ENCODE measurements at places on chromosomes 1 and 21.

- no peak for DNase-seq
These were observed 102.6 kb downstream of the CYYR1 start for GRCh38 chr21:26470351-26471098.

GRCh38 chr1:49026230-49026811 is 249.6 kb upstream of the BEND5 start:
- no peak for DNase-seq

- DNase-seq = no peak
These were observed 26.4 kb upstream of the RUNX1 start for GRCh38 chr21:35075546-35075945.

DNA sequence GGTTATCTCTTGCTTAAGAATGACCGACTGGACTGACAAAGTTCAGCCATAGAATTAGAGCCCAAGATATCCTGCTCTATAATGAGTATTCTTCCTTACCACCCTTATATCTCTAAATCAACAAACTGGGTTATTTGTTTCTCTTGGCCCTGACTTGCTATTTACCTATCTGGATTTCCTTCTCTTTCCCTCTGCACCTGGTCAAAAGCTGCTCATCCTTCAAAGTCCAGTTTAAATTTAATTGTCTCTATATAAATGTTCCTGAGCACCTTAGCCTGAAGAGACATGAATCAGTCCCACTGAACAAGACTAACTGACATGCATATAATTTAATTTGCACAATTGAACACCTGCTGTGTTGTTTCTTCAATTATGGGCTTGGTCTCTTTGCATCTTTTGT is 127.1 kb upstream of the KCNJ15 start:
- no peak for DNase-seq

GRCh38 chr1:234230414-234230862 is 142.8 kb upstream of the COA6 start:
- no peak for DNase-seq

GRCh38 chr1:205449254-205449749 is 6.5 kb downstream of the BLACAT1 start:
- no peak for DNase-seq

DNA sequence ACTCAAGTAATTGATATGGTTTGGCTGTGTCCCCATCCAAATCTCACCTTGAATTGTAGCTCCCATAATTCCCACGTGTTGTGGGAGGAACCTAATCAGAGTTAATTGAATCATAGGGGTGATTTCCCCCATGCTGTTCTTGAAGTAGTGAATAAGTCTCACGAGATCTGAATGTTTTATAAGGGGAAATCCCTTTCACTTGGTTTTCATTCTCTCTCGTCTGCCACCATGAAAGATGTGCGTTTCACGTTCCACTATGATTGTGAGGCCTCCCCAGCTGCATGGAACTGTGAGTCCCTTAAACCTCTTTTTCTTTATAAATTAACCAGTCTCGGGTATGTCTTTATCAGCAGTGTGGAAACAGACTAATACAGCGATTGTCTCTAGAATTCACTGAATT is 135.4 kb downstream of the BACH1 start:
- DNase-seq = no peak

GRCh38 chr1:82934074-82934473 is 1064.9 kb downstream of the TTLL7 start:
- no peak for DNase-seq

- no peak for DNase-seq
These were observed 84.7 kb upstream of the LYPLAL1 start for GRCh38 chr1:219088778-219089557.

DNA sequence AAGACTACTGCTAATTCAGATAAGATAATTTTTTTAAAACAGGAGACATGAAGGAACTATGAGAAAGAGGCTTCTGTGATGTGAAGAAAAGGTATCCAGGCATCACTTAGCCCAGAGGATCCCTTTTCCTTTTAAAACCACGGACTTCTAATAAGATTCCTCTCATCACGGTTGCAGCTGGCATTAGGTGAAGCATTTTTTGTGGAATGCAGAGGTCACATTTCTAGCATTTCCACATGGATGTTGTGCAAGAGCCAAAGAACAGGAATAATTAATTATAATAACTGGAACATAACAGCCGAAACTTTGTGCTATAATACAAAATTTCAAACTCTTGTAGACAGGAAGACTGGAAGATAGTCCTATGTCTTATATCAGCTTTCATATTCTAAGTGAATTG is 27.6 kb downstream of the CYP2J2 start:
- DNase-seq = no peak

DNA sequence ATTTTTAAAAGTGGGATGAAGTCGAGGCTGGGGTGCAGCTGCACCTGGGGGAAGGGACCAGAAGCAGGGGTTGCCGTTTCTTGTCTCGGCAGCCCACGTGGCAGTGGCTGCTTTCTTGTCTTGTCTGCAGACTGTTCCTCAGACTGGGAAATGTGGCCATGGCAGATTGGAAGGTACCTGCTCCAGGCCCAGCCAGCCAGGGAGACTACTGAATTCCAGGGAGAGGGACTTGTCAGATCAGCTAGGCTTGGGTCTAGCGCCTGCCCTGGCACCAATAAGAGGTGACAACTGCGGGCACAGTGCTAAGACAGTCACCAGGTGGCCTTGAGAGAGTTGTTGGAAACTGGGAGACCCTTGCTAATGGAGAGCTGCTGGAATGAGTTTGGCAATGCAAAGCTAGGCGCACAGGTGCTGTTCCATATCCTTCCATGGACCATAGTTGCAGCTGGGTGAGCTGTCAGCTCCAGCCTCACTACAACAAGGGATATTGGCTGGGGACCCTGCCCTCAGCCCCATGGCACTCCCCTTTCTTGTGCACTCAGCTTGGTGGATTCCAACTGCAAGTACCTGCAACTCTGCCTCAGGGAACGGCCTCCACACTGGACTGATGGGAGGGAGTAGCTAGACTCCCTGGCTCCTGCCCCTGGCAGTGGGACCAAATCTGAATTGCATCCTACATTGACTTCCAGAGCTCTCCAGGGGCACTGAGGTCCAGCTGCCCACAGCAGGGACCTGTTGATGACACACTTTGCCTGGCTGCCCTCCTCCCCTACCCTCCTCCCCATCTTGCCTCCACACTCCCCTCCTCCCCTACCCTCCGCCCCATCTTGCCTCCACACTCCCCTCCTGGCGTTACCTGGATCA is 9.9 kb upstream of the IL22RA1 start:
- DNase-seq = no peak

DNA sequence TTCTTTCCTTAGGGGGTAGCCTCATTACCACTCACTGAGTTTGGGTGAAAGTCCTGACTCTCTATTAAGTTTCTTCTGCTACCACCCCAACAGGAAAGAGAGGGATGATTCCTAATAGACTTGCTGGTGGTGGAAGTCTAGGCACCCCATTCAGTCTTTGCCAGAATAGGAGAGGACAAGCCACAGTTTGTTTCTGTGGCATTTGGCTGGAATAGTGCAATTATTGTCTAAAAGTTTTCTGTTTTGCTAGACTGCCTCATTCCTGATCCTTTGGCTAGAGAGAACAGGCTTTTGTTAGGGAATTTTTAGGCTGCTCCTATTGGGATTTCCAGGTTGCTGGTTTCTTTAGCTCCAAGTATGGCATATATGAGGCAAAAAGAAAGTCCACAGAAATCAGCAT is 9.9 kb upstream of the HJV start:
- DNase-seq = no peak

DNA sequence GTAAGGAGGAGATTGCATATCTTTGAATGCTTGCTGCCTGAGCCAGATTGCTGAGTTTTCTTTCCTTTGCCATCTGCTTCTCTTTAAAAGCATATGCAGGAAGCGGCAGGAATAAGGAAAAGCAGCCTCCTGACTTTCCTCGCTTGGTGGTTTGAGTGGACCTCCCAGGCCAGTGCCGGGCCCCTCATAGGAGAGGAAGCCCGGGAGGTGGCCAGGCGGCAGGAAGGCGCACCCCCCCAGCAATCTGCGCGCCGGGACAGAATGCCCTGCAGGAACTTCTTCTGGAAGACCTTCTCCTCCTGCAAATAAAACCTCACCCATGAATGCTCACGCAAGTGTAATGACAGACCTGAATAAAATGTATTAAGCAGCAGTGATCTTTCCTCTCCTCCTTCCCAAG is 1.5 kb downstream of the CORT start:
- no peak for DNase-seq

DNA sequence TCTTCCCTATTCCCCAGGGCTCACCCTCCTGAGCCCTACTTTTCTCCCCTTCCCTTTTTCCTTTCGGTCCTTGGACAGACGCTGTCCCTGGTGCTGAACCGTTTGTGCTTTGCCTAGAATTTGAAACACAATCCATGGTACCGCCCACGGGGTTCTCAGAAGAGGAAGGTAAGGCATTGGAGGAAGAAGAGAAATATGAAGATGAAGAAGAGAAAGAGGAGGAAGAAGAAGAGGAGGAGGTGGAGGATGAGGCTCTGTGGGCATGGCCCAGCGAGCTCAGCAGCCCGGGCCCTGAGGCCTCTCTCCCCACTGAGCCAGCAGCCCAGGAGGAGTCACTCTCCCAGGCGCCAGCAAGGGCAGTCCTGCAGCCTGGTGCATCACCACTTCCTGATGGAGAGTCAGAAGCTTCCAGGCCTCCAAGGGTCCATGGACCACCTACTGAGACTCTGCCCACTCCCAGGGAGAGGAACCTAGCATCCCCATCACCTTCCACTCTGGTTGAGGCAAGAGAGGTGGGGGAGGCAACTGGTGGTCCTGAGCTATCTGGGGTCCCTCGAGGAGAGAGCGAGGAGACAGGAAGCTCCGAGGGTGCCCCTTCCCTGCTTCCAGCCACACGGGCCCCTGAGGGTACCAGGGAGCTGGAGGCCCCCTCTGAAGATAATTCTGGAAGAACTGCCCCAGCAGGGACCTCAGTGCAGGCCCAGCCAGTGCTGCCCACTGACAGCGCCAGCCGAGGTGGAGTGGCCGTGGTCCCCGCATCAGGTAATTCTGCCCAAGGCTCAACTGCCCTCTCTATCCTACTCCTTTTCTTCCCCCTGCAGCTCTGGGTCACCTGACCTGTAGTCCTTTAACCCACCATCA is 10.4 kb downstream of the BCAN start:
- no peak for DNase-seq

- DNase-seq = peak; percentile 62
These were observed 43.7 kb downstream of the KIF21B start for GRCh38 chr1:200979574-200980451.

DNA sequence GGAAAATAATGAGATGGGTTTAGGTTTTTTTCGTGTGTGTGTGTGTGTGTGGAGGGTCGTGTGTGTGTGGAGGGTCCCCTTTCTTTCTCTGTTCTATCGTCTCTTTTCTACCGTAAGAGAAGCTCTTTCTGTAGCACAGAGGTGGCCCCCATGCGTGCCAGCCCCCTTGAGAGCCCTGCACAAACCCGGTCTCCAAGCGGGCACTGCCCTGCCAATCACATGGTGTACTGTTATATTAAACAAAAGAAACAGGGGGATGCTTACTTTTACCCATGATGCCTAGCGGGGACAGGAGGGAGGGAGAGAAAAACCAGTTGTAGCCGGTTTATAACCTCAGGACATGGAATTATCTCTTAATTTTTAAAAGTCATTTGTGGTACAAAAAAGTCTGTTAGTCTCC is 41.0 kb downstream of the GATAD2B start:
- no peak for DNase-seq

DNA sequence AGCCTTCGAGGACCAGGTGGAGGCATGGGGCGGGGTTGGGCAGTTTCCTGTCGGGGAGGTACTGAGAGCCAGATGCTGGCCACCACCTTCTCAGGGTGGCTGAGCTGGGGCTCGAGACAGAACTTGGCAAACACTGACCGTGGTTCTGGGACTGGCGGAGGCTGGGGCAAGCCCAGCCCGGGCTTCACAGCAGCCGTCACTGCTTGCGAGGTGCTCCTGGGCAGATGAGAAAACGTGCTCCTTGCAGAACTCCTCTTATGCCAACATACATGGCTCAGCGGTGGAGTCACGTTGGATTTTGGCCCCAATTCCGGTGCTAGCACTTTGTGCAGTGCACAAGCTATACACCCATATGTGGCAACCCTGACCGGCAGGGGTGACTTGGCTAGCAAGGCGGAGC is 69.2 kb downstream of the RUNX3 start:
- no peak for DNase-seq

- DNase-seq = no peak
These were observed 44.8 kb downstream of the NRDC start for GRCh38 chr1:51833700-51834099.

GRCh38 chr1:107877745-107878144 is 87.2 kb downstream of the VAV3 start:
- no peak for DNase-seq

DNA sequence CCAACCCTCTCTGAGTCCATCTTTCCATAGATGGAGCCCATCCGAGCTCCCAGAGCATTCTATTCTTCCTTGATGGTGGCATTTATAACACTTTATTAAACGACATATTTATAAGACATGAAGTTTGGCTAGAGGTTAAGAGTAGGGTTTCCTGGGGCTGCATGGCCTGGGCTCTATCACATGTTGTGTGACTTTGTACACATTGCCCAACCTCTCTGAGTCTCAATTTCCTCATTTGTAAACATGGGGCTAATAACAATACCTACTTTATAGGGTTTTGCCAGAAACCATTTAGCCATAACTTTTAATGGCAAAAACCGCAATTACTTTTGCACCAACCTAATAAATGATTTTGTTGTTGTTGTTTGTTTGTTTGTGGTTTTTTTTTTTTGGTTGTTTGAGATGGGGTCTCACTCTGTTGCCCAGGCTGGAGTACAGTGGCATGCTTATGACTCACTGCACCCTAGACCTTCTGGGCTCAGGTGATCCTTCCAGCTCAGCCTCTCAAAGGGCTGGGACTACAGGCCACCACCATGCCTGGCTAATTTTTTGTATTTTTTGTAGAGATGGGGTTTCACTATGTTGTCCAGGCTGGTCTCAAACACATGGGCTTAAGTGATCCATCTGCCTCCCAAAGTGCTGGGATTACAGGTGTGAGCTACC is 13.9 kb upstream of the ASAP3 start:
- DNase-seq = no peak

GRCh38 chr1:9792156-9793042 is 31.4 kb downstream of the CLSTN1 start:
- no peak for DNase-seq

DNA sequence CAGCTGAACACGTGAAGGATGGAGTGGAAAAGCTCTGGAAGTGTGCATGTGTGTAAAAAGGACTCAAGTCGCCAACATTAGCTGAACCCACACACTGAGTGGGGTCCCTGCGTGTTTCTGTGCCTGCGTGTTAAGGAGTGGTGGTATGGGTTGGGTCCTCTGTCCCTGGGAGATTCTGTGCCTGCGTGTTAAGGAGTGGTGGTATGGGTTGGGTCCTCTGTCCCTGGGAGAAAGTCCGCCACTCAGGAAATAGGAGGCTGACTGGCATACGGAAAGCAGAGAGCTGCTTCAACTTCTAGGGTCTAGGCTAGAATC is 7.0 kb upstream of the SOX13 start:
- DNase-seq = no peak

- DNase-seq = no peak
These were observed 7.4 kb downstream of the ETS2 start for GRCh38 chr21:38813143-38813542.

DNA sequence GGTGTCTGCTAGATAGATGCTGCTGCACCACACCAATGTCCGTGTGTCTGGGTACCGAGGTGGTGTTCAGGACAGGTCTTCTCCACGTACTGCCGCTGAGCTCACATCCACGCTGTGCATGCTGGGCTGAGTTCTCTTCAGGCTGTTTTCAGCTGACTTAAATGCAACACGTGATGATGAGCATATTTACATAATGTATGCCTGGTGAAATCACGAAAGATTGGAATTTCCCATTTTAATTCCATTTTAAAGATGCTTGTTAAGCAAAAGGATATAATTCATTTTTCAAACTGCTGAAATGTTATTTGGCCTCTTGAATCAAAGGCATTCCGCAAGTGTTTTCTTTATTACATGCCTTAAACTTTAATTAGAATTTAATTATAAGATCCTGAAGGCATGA is 107.9 kb downstream of the FGGY start:
- DNase-seq = no peak

GRCh38 chr1:176954242-176954641 is 210.3 kb downstream of the ASTN1 start:
- no peak for DNase-seq
